ENCODE measurements at places on chromosomes 12 and 14. TPM values are rescaled to one million over a fixed set of nuclear protein-coding genes. Genes with fewer than 3 reads are reported as not detected.

ATXN7L3B gene
- polyA plus RNA-seq: 44.9 TPM

MGAT2 gene
- polyA plus RNA-seq: 22.4 TPM

SLC5A8 gene
- polyA plus RNA-seq: not detected

CHGA gene
- polyA plus RNA-seq: 0.23 TPM

PTPRR gene
- 1.5 TPM for polyA plus RNA-seq

PROX2 gene
- 0.71 TPM for polyA plus RNA-seq

LMO3 gene
- polyA plus RNA-seq: 0.83 TPM

AQP6 gene
- polyA plus RNA-seq: 0.09 TPM
